ENCODE measurements at places on chromosomes 4 and X.
A peak's percentile ranks its signal among the peaks of the same experiment; 100 is the strongest.

DNA sequence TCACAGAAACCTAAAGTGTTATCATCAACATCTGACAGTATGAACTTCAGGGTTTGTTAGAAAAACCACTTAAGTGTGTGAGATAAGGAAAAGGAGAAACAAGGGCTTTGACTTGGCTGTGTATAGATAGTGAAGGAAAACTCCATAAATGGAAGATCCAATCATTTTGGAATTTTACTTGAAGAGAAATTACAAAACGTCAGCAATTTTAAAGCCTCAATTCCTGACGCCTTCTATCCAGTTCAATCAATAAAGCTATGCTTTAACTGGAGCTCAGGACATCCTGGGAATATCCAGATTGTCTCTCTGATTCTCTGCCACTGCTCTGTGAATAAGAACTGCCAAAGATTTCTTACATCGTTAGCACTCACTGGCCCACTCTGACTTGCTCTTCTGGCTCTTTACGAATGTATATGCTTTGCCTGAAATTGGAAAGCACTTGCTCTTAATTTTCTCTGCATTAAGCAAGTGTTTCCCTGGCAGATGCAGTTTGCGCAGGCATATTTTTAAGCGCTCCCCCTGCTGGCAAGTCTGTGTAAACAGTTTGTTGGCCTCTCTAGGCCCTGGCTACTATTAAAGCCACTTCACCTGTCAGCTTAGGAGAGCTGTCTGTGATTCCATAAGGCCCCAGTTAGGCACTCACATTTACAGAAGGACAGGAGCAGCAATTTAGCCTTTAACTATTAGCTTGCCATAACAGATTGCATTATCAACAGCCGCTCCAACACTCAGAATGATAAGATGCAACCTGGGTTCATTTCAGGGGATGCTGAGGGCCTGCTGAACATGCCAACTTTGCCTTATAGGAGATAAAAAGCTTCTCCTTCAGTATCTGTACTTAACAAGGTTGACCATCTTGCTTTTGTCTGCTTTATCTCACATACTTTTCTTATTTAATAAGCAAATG, 251.4 kb upstream of the DDX53 start:
- no peak overlapping the region for H3K27ac ChIP-seq
- DNase-seq, result peak; percentile 61
- H3K27me3 ChIP-seq, result no peaks in the 10 kb centered on the region
- no peaks in the 10 kb centered on the region for H3K36me3 ChIP-seq
- H3K4me3 ChIP-seq, result no peak overlapping the region
- H3K4me1 ChIP-seq, result no peaks in the 10 kb centered on the region

GRCh38 chrX:22665818-22666217, 333.9 kb upstream of the DDX53 start:
- no peaks in the 10 kb centered on the region for H3K4me1 ChIP-seq
- H3K27ac ChIP-seq, result no peak overlapping the region
- no peaks in the 10 kb centered on the region for H3K36me3 ChIP-seq
- no peak for DNase-seq
- no peak overlapping the region for H3K4me3 ChIP-seq

GRCh38 chr4:187814737-187815465, 180.7 kb upstream of the ZFP42 start:
- no peaks in the 10 kb centered on the region for H3K27me3 ChIP-seq
- H3K4me1 ChIP-seq, result no peaks in the 10 kb centered on the region
- H3K4me3 ChIP-seq, result no peak overlapping the region
- no peak for DNase-seq
- H3K27ac ChIP-seq, result no peak overlapping the region

- no peak overlapping the region for H3K27ac ChIP-seq
- no peak overlapping the region for H3K4me3 ChIP-seq
- no peaks in the 10 kb centered on the region for H3K4me1 ChIP-seq
- no peaks in the 10 kb centered on the region for H3K27me3 ChIP-seq
- no peak for DNase-seq
- peaks cover 11% of the 10 kb centered on the region for H3K36me3 ChIP-seq
These were observed 26.5 kb downstream of the EGF start for GRCh38 chr4:109939190-109939589.

- no peaks in the 10 kb centered on the region for H3K36me3 ChIP-seq
- no peak overlapping the region for H3K4me3 ChIP-seq
- H3K27me3 ChIP-seq, result no peaks in the 10 kb centered on the region
- DNase-seq, result no peak
These were observed 691.5 kb upstream of the HTR2C start for GRCh38 chrX:113892401-113892800.

DNA sequence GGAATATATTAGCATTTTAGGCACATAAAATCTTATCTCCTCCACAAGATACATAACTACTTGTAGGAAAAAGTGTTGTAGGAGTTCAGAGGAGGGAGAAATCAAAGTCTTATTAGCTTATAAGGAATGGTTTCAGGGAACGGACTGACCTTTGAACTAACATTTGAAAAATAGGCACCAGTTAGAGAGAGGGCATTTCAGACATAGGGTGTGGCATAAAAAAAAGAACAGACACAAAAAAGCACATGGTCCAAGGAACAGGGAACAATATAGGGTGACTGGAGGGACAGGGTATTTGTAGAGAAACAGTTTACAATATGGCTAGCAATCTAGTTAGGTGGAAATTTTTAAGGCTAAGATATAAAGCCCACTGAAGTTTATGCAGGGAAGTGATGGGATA, 6.4 kb downstream of the ABCB7 start:
- peak overlapping the region; percentile 39 for H3K27ac ChIP-seq
- H3K27me3 ChIP-seq, result no peaks in the 10 kb centered on the region
- H3K4me3 ChIP-seq, result no peak overlapping the region
- peaks cover 14% of the 10 kb centered on the region for H3K4me1 ChIP-seq
- peaks cover 13% of the 10 kb centered on the region for H3K36me3 ChIP-seq
- DNase-seq, result no peak

Data from neural crest cell (in vitro differentiated cells).